ENCODE measurements at places on chromosomes 3 and 15.

DNA sequence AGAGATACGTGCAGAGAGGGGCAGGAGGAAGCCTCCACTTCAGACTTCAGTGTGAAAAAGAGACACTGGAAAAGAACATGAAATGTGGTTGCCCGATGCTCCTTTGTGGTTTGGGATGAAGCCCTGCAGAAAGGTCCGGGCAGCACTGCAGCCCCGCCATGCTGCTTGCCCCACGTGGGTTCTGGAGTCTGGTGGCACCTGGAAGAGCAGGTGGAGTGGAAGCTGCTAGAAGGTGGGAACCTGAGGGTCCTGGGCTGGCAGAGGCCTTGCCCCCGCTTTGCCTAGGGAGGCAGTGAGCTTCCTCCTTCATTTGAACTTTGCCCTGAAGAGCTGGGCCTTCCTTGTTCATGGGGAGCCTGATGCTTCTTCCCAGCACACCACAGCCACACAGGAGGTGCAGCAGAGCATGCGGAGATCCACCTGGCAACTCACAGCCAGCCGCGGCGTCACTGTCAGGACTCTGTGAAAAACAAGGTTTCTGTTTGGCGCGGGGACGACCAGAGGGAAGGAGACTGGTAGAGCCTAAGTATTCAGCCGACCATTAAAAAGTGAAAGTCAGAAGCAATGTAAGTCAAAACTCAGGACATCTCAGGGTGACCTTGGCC is 59.0 kb downstream of the APBA2 start:
- DNase-seq, result no peak

GRCh38 chr15:39535466-39535865 is 45.4 kb upstream of the THBS1 start:
- DNase-seq, result no peak

DNA sequence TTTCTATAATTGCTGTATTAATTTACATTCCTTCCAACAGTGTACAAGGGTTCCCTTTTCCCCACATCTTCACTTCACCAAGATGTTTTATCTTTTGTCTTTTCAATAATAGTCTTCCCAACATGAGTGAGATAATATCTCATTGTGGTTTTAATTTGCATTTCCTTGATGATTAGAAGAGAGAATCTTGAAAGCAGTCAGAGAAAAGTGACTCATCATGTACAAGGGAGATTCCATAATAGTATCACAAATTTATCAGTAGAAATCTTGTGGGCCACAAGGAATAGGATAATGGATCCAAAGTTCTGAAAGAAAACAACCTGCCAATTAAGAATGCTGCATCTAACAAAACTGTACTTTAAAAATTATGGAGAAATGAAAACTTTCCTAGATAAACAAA is 189.3 kb downstream of the NECTIN3 start:
- no peak for DNase-seq

DNA sequence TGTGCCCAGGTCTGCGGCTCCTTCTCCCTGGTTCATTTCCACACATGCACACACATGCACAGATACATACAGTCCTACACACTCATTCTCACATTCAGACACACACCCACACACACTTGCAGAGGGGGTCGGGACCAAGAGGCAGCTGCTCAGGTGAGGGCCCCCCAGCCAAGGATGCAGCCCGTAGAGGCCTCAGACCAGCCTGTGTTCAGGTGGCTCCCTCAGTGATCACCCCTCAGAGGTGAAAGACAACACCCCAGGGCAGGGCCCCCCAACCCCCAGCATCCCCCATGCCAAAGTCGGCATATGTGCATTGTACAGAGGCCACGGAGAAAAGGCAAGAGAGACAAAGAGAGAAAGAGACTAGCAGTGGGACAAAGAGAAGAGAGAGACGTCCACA is 5.9 kb upstream of the CORO2B start:
- no peak for DNase-seq

- no peak for DNase-seq
Observed at GRCh38 chr15:90905306-90906180, 2.4 kb downstream of the MAN2A2 start.

- DNase-seq, result peak; percentile 58
Observed at GRCh38 chr15:92883163-92883875, 16.8 kb upstream of the CHD2 start.

- no peak for DNase-seq
Observed at GRCh38 chr3:167051421-167051820, 328.7 kb downstream of the ZBBX start.

- DNase-seq, result no peak
Observed at GRCh38 chr3:49942651-49943050, 2.7 kb downstream of the RBM6 start.

GRCh38 chr3:119559441-119559963 is at the start of gene CD80:
Gene CD80, minus strand, starts transcription at chr3:119559614. Its CDS starts 1,886 bp downstream, at chr3:119557728.
- DNase-seq, result peak; percentile 90

DNA sequence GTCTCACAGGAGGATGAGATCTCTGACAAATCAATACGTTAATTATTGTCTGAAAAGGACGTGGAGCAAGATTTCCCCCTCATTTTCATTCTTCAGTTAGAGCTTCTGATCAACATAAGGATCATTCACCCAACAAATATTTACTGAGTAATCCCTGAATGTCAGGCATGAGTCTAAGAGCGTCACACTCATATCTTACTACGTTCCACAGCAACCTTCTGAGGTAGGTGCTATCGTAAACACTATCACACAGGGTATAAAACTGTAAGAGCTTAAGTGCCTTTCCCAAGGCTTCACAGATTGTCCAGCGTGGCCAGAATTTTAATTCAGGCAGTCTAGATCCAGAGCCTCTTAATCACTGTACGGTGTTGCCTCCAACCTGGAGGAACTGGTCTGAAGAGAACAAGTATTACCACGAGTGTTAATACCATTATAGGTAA is 10.6 kb upstream of the TM4SF1 start:
- no peak for DNase-seq

GRCh38 chr3:145776782-145777408 is 384.1 kb downstream of the PLOD2 start:
- no peak for DNase-seq

GRCh38 chr3:159416856-159417255 is 571.8 kb upstream of the IL12A start:
- DNase-seq, result no peak

DNA sequence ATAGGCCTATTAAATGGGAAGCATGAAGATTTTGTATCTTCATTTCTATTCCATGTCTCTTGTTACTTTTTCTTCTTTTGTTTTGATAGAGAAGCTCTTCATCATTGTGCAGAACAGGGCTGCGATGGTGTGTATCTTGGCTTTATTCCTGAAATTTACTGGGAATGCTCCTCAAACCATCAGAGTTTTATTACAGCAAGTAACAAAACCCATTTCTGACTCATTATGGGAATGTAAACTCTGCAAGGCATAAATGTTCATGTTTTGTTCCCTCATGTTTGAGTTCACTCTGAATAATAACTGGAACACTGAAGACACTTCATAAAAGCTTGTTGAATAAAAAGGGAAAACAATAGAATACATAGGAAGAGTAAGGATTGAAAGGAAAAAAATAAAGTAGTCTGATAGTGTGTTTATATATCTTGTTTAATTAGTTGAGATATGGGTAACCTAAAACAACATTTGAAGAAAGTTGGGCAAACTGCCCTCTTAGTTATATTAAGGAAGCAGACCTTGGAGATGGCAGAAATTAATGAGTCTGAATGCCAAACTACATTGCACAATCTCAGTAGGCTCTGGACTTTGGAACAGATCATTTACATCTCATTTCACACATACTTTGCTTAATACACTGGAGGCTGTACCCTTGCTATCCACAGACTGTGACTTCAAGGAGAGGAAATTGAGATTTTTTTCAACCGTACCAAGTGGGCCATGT is 521.5 kb downstream of the GRM7 start:
- DNase-seq, result no peak

GRCh38 chr3:155416500-155417118 is 123.1 kb upstream of the STRIT1 start:
- no peak for DNase-seq

DNA sequence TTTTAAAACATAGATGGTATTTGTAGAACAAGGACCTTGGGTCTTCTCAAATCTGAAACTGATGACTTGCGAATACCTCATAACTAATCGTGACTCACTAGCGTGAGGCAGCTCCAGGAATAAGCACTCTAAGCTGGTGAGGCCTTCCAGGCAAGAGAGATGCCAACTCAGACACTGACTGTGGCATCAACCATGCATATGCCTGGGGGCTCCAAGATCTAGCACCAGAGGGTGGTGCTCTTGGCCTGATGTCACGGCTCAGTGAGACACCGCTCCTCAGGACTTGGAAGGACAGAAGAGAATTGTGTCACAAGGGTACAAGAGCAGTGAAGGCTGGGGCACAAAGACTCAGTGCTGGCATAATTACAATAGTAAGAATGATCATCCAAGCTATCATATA is 125.0 kb upstream of the TRIM42 start:
- DNase-seq, result no peak

DNA sequence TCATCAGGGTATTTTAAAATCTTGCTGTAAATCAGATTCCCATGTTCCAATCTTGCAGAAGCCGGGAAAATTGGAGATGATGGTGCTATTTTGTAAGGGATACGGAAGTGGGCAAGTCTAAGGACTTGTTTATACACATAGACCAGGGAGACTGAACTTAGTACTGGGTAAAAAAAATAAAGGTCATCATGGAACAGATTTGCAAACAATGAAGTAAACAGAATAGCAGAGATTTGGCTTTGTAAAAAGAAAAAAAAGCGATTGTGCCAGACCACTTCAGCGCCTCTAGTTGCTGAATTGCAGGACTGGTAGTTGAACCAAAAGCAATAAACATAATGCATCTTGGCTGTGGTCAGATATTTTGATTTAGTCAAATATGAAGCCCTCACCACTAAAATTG is 229.1 kb downstream of the TP63 start:
- no peak for DNase-seq

- no peak for DNase-seq
Observed at GRCh38 chr15:33358306-33358705, 47.5 kb downstream of the RYR3 start.

DNA sequence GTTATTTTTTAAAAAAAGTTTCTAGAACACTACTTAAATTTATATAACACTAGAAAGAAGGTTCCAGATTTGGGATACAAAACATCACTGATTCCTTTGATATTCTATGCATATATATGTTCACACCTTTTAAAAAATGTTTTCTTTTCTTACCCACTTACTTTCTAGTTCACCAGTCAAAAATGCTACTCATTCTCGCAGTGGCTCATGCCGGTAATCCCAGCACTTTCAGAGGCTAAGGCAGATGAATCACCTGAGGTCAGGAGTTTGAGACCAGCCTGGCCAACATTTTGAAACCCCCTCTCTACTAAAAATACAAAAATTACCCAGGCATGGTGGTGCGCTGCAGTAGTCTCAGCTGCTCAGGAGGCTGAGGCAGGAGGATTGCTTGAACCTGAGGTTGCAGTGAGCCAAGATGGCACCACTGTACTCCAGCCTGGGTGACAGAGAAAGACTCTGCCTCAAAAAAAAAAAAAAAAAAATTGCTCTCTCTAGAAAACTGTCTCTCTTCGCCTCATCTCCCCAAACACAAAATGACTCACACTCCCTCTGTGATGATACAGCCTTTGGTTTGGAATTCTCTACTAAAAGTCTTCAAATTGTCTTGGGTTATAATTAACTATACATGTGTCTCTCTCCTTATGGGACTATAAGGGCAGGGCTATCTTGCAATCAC is 52.6 kb upstream of the TGFBR2 start:
- no peak for DNase-seq

- DNase-seq, result no peak
Observed at GRCh38 chr3:194638991-194639605, 5.9 kb upstream of the TMEM44 start.

DNA sequence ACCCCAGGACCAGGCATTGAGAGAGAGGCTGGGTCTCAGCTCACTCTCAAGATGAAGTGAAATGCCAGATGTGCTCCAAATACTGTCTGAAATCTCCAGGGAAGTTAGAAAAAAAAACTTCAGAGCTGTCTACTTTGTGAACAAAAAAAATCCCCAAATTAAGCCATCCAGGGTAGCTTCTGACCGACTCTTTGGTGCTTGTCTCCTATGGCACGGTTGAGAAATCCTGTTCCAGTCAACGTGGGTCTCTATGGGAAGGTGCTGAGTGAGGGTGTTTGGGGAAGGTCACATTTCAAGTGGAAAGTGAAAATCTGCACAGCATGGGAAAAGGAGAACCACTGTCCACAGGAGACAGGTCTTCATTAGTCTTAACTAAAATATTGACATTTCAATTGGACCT is 322.5 kb upstream of the CFAP20DC start:
- no peak for DNase-seq

- DNase-seq, result no peak
Observed at GRCh38 chr3:23166276-23166675, 36.9 kb upstream of the UBE2E2 start.

DNA sequence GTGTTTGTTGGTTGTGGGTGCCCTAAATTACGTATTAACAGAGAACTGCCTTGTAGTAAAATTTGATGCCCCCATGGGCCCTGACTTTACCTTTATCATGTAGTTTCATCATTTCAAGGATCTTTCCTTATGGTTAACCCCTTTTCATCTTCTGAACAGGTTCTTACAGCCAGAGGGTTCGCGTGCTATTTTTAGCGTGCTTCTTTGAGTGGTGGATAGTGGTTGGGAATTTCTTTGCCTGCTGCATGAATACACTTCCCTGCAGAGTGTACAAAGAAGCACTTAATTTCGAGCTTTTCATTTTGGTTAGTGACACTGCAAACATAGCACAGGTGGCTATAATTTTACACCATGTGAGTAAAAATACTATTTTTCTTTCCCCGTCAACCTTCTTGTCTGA is 231.8 kb downstream of the ROBO2 start:
- DNase-seq, result no peak

GRCh38 chr3:159418571-159419526 is 569.8 kb upstream of the IL12A start:
- DNase-seq, result no peak

- DNase-seq, result no peak
Observed at GRCh38 chr3:171781711-171782127, 28.6 kb downstream of the PLD1 start.

DNA sequence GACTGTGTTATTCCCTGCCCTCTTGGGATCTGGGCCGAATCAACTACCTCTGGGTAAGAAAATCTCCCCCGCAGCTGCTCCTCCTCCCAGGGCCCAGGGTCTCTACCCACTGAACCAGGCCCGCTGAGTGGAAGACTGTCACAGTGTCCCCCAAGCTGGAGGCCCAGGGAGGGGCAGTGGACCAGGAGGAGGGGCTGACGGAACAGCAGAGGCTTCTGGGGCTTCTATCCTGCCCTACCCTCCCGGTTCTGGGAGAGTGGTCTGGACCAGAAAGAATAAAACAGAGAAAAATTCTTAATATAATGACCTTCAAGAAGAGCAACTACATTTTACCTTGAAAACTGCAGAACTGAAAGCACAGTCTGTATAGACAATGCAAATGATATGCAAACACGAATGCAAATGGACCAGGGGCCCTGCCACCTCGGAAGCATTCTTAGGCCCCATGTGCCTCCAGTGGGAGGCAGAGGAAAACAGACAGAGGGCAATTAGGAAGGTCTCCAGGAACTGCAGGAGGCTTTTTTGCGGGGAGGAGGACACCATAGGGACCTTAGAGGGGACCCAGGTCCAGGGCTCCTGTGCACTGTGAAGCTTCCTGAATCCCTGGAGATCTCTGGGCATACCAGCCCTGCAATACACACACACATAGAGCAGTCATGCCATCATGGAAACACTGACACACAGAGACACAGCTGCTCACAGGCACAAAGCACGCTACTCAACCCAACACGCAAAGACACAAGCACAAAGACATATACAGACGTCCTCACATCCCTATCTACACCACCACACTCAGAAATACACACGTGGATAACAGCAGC is 12.3 kb downstream of the MEGF11 start:
- DNase-seq, result no peak

- DNase-seq, result no peak
Observed at GRCh38 chr15:51371266-51371665, 29.8 kb downstream of the GLDN start.

GRCh38 chr15:68268405-68268804 is 9.1 kb upstream of the FEM1B start:
- no peak for DNase-seq
